ENCODE measurements at places on chromosomes 6 and 20.

DNA sequence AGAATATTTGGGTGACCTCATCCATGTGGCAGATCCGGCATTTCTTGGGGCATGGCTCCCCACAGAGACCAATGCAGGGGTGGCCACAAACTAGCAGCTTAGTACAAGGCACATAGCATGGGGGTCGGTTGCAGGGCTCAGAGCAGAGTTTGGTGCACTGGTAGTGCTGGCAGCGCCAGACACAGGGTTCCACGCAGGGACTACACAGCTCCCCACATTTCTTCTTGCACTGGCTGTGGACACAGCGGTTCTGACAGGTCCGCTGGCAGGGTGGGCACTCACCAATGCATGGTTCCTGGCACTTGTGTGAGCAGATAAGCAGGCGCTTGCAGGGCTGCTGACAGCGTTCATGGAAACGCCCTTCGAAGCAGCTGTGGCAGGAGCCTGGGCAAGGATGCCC, 29.1 kb downstream of the DDX27 start:
- no peak for DNase-seq

GRCh38 chr6:144710207-144710606, 425.1 kb downstream of the UTRN start:
- no peak for DNase-seq

- no peak for DNase-seq
These were observed 192.2 kb downstream of the GMPR start for GRCh38 chr6:16430391-16431089.

GRCh38 chr6:33904050-33904746, 100.4 kb upstream of the MLN start:
- no peak for DNase-seq

GRCh38 chr6:42352856-42353564, 98.7 kb downstream of the TRERF1 start:
- DNase-seq: no peak

DNA sequence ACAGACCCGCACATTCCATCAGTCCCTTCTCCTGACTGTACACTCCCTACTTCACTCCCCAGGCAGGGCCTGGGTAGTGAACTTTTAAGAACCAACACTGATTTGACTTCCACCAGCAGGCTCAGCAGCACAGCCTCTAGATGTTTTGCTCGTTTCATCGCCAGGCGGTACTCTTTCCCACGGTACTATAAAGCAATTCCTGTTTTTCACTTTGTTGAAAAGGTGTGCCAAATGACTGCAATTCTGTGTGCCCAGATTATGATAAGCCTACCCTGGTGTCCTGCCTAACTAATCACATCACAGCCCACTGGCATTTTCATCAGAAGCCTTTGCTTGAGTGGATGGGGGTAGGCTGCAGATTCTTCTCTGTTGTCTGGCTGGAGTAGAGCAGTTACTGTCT, 12.9 kb upstream of the WTAP start:
- no peak for DNase-seq

GRCh38 chr20:32316667-32317066, 39.2 kb downstream of the KIF3B start:
- DNase-seq: no peak

DNA sequence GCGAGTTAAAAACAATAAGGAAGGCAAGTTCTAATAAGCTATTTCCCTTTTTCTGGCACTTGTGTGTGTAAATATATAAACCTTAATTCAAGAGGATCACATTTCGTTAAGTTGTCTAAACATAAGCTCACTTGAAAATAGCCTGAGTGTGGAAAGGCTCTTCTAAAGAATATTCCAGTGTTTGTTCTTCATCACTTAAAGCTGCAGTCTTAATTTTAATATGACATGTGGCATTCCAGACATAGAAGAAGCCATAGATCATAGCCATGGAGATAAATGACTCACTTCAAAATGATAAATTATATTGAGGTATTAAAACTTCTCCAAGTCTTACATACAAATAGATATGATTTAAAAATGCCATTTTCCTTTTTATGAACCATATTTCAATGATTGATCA, 42.1 kb downstream of the IYD start:
- no peak for DNase-seq

DNA sequence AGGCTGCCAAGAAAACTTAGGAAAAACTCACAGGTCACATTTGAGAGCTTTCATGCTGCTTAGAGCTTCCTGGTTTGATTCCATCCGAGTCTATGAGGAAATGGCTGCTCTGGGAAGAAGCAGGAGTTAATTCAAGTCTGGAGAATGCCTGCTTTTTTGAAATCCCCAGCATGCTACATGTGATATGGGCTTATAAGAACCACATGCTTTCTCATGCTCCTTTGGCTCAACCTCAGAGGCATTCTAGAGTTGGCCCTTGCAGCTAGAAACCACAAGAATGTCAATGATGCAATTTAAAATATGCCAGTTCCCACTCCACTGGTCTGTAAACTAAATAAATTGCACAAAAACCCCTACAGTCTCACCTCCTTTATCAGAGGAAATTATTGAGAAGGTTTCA, 142.9 kb upstream of the OLIG3 start:
- DNase-seq: no peak

DNA sequence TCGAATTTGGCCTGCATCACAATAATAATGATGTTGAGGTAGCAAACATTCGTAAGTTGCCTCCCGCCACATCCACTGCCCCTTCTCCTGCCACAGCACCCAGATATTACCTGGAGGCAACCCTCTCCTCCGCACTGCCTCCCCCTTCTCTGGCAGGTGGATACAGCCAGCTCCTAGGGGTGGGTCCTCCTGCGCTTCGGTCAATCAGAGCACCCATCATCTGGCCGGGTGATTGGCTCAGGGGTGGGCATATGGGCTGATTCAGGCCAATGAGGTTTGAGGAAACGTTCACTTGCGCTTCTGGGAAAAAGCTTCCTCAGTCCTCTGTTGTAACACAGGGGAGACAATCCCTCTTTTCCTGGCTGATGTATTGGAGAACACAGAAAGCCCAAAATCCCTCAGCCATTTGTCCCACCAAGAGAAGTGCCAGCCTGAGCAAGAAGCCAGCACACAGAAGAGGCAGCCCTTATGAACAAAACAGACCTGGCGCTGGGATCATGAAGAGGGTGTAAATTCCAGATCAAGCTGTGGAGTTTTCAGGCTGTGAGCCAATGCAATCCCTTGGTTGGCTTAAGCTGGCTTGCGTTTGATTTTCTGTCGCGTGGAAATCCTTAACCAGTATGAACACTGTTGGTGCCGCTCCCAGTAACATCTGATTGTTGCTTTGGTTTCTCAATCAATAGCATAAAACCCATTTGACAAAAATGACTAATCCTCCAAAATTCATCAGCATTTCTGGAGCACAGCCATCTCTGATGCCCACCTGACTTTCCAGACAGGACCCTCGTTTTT, 82.2 kb downstream of the PRDM1 start:
- no peak for DNase-seq

DNA sequence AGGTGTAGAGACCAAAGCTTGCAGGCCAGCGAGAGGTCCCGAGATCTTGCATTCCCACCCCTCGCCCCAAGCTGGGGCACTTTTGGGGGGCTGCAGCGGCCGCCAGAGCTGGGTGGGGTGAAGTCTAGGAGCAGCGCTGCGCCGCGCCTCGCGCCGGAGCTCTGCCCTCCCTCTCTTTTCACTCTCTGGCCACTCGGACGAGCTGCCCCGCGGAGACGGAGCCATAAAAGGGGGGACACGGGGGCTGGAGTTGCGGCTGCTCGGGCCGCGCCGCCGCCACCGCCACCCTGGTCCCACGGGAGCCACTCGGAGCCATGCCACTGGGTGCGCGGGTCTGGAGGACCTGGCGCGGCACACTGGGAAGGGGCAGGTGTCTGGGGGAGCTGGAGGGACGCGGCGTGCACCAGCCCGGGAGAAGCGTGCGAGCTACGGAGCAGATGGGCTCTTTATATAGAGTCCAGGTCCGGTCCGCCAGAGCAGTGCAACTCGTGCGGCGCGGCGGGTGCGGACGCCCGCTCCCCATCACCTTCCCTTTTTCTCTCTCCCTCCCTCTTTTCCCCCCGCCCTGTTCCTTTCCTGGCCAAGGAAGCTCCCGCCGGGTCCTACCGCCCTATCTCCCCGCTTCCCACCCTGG, 687 bp upstream of the HTR1B start:
- DNase-seq: no peak

DNA sequence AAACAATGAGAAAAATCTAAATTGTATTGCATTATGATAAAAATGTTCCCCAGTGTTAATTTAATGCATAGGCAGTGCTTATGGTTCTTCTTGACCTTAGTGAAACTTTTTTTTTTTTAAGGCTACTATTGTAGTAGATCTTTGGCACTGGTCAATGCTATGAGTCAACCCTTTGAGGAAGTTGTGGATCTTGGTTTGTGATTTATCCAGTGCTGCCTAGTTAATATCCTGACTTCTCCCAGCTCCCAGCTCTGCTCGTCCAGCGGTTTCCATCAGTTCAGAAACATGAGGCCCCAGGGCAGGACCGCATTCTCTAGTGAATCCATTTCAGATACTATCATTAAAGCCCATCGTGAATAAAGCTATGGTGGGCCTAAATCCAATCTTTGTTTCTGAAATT, 364.5 kb upstream of the JARID2 start:
- no peak for DNase-seq

DNA sequence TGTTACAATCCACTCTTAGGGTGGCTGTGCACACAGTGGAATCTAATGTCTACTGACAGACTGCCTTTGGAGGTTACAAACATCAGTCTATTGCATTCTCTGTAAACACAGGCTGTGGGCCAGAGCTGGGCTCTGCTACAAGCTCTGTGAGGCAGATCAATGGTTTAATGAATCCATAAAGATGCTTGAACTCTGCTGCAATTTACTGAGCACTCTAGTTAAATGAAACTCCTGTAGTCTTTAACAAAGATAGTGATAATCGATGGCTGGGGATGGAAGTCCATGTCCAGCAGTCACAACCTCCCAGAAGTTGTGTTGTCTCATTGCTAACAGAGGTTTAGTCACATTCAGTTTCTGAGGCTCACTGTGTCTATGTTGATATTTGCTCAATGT, 50.5 kb downstream of the SOBP start:
- DNase-seq: peak; percentile 53

- DNase-seq: no peak
These were observed 1.1 kb downstream of the RNF39 start for GRCh38 chr6:30074331-30075093.

- DNase-seq: no peak
These were observed 5.3 kb upstream of the FILIP1 start for GRCh38 chr6:75498862-75499261.

DNA sequence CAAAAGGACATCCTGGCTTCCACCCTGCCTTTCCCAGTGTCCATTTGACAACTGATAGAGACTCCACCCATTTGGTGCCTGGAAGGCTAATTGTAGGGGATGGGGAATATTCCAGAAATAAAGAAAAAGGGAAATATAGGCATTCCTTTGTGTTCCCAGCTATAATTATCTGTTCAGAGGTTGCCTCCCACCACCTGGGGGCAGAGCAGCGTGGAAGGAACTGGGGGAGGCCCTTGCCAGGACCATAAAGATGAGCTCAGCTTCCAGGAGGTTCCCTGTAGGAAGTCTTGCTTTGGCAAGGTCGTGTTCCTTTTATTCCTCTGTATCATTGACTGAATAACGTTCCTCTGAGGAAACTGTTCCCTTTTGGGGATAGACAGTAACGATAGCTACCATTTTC, 214.7 kb downstream of the TFAP2C start:
- DNase-seq: no peak

DNA sequence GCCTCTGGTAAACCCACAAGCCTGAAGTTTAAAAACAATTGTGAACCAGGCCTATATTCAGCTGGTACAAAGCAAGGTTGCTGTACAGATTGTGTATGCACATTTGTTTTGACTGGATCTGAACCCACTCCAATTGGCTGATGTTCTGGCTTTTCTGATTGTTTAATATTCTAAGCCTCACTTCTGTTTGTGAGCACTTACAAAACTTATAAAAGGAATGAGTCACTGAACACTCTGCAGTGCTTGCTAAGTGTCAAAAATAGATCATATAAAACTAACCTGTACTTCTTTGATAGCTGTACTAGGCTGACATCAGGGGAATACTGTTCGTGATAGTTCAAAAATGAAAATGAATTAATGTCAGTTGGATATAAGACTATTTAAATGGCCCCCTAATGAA, 12.1 kb downstream of the COL21A1 start:
- DNase-seq: no peak

DNA sequence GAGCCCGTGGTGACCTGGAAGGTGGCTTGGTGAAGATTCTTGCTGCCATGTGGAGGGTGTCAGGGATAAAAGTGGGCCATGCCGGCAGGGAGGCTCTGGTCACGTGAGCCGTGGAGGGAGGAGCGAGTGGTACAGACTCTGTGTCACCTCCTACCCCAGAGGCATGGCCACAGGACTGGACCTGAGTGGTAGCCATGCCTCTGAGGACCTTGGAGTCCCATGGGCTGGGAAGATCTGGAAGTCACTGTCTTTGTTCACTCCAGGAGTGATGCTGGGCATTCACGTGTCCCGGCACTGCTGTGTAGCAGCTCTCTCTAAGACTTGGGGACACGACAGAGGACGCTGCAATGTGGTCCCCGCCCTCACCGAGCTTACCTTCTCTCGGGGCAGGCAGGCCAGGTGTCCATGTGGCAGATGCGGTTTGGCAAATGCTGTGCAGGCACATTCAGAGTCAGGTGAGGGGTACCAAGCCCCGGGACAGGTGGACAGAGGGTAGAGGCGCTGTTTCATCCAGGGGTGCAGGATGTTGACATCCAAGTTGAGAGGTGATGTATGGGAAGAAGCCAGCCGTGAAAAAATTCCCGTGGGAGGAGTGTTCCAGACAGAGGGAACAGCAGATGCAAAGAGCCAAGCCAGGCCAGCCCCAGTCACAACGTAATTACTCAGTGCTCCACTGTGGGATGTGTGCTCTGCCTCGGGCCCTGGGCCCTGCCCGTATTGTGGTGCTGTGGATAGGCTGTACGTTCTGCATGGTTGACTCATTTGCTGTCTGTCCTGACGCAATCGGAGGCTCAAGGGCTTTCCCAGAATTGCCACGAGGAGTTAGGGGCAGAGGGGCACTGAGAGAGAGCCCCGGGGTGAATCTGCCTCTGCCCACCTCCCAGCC, 307.8 kb downstream of the TAF4 start:
- no peak for DNase-seq

GRCh38 chr6:25180630-25181349, 98.4 kb upstream of the CARMIL1 start:
- no peak for DNase-seq

DNA sequence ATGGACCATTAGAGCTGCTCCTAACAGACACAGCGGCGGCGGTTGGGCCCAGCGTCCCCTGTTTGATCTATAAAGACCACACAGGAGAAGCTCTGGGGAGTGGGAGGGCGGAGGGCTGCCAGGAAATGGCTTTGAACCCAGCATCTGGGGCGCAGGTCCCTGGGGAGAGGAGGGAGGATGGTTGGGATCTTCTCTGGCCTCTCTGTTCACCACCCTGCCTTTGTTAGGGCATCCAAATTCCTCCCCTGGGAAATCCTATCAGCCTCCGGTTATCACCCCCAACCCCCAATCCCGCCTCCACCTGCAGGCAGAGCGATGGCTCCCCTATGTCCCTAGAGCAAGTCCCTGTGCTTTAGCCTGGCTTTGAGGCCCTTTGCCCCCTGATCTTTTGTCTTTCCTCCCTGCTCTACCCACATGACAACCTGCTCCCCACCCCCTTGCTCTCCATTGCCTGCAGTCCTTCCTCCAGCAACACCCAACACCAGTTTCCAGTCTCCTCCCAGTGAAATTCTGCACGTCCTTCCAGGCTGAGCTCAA, 7.1 kb downstream of the XKR7 start:
- DNase-seq: no peak

- no peak for DNase-seq
These were observed 12.1 kb downstream of the MANBAL start for GRCh38 chr20:37301558-37301957.

Data from NCI-H774 (cell line).